ENCODE measurements at places on chromosomes 6 and 20. TPM values are rescaled to one million over a fixed set of nuclear protein-coding genes. Genes with fewer than 3 reads are reported as not detected.

DNA sequence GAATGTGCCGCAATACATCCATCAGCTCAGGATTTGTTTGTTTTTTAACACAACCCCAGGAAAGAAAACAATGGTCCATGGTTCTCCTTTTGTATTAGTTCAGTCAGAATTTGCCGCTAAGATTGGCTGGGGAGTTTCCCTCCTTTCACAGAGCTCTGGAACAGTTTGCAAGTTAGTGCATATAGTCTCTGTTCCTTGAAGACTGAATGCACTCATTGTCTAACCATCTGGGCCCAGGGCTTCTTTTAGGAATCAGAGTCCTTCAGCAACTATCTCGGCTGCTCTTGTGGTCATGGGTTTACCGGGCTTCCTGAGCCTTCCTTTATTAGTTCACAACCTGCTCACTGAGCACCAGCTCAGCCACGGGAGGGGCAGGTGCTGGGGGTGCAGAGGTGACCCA, 121.3 kb downstream of the SLC23A2 start:
- no peak for ATAC-seq

ECT2L gene
- total RNA-seq, result 0.50 TPM

DNA sequence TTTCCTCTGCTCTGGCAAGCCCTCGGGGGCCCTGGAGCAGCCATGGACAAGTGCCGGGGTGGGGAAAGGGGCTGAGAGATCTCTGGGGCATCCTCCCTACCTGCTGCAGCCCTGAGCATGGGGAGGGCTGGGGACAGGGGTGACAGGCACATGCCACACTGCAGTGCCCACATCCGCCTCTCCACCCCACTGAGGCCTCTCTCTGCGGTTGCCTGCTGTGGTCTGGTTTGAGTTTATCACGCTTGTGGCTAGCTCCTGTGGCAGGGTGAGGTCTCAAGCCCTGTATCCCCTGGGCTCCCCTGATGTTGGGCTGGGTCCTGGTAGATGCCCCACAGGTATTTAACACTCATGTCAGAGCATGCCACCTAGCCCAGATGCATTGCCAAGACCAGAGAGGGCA, 52.9 kb upstream of the MLN start:
- ATAC-seq, result no peak

DNA sequence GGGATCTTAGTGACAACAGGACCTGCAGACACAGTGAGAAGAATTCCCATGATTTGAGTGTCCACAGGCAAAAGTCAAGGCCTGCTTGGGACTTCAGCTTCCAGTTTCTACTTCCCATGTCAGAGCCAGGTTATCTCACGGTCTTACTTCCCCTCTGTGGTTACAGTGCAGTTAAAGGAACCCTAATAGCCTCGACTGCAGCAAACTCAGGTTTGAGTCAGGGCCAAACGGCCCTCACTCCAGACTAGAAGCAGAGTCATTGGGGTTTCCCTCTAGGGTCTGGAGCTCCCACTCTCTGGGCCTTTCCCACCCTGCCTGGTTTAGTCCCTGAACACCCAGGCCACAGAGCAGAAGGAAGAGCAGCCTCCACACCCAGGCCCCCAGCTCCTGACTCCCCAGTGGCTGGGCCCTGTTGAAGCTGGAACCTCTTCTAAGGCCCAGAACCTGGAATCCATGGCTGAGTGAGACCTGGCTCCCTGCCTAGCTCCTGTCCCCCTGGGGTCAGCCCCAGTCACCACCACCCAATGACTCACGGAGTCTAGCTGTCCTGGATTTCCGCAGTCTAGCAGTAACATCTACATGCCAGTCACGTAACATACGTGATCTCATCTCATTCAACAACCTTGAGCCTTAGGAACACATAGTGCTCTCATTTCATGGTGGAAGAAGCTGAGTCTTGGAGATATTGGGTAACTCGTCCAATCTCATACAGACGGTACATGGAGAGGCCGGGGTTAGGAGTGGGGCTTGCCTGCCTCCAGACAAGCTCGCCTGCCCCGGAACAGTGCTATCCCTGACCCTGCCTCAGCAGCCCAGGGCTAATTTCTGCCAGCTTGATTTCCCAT, 9.2 kb upstream of the GHRH start:
- no peak for ATAC-seq

GRCh38 chr6:100392423-100392822, 72.3 kb downstream of the SIM1 start:
- ATAC-seq, result no peak

DNA sequence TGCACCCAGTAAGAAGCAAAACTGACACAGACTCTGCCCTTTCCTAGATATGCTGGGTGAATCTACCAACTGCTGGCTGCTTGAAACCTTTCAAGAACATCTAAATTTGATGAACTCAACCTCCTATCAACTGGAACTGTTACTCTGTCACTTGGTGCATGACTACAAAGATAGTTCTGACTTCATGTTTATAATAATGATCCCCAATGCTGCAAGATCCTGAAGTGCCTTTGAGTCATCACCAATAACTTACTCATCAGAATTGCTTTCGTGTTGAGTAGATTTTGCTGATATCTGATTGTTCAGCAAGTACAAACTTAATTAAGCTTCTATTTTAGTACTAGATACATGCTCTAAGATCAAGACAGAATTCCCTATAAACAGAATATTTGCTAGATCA, 100.2 kb upstream of the ARMC2 start:
- ATAC-seq, result no peak

DNA sequence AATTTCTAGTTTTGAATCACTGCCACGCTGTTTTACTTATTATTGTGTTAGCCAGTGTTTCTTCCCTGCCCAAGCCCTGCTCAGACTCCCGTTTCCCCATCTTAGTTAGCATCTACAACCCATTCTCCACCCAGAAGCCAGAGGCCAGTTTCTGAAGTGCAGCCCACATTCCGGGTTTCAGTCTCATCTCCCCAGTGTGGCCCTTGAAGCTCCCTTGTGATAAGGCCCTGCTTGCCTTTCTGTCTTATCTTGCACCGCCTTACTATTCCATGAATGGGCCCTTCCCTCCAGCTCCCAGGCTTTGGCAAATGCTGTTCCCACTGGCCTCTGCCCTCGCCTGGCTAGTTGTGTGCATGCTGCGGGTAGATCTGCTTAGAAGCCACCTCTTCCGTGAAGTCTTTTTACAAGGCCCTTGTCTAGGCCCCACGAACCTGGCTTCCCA, 41.1 kb downstream of the TOX2 start:
- no peak for ATAC-seq

CGA gene
- not detected for total RNA-seq

DNA sequence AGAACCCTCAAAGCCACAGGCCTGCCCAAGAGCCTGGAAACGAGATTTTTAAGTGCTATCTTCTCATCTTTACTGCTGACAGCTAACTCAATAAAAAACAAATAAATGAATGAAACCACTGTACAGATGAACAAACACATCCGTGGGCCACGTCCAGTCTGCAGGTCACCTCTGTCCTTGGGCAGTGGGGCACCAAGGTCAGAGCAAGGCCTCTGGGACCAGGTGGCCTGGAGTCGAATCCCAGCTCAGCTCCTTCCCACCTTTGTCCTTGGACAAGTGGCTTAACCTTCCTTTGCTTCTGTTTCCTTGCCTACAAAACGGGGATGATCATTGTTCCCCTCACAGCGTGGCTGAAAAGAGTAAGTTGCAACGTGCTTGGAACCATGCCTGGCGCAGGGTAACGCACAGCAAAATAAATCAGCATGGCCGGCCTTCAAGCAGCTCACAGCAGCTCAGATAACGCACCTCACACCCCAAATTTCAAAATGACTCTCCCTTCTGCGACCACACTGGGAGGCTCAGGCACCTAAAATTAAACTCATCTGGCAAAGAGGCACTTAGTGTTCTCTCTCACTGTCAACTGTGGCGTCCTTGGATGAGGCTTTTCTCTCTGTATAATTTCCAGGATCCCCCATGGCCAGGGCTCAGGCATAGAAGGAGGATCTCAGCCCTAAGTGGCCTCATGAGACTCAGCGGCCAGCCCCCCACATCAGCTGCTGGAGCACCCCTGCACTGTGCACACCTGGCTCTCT, 35.7 kb downstream of the RRBP1 start:
- ATAC-seq, result no peak

DNA sequence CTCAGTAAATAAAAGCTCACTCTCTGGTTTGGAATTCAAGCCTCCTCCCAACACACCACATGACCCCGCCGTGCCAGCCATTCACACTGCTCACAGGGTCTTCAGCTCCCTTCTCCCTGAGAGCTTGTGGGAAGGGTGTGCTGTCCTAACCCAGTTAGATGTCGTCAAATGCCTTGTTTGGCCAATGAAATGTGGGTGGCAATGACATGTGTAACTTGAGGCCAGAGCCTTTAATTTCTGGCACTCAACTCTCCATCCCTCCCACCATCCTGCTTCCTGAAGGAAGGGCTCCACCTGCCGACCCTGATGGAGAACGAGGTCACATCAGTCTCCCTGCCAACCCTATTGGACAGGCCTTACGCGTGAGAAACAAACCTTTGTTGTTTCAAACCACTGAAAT, 224.5 kb upstream of the AGPAT4 start:
- peak; percentile 96 for ATAC-seq

DNA sequence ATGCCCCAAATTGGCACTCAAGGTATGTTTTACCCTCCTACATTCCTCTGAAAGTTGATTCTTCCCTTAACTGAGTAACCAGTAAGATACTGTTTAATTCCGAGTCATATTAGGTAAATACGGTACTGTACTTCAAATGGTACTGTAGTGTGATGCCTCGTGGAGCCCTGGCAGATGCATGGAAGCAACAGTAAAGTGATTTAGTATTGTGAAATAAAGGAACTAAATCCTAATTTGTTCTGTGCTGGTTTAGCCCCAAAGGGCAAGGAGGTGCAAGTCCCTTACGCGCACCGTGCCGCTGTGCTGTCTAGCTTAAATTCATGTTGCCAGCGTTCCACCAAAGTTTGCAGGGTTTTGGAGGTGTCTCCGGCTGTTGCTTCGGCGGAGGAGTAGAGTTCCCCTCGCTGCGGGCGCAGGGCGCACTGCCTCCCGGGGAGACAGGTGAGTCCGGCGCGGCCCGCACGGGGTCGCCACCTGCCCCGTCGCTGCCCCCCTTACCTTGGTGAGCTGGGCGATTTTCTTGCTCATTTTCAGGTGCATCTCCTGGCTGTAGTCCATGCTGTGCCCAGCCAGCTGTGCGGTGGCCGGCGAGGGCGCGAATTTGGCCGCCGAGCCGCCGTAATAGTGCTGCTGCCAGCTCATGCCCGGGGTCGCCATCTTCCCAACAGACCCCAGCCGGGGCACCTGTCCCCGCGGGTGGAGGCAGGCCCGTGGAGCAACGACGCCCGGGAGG, 655 bp downstream of the FAM184A start:
- ATAC-seq, result peak; percentile 8

PRICKLE4 gene
- 2.7 TPM for total RNA-seq

DNA sequence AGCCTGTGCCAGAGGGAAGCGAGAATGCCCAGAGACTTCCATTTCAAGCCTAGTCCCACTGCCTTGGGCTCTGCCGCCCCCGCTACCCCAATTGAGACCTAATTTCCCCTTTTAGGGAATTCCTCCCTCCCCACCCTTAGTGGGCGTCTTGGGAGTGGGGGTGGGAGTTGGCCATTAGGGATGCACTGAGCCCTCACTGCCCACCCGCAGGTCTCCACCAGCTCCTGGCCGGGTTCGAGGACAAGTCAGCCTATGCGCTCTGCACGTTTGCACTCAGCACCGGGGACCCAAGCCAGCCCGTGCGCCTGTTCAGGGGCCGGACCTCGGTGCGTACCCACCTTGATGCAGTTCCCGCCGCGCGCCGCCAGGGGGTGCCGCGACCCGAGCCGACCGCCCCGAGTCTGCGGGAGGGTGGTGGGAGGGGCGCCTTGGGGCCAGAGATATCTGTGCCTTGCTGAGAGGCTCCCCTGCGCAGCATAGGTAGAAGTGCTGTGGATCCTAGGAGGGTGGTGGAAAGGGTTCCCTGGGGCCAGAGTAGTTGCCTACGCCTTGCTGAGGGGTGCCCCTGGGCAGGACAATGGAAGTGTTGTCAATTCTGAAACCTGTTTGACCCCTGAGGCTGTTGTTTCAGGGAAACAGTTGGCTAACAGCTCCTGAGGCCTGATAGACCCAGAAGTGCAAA, 9.2 kb downstream of the ITPA start:
- peak; percentile 33 for ATAC-seq

DNA sequence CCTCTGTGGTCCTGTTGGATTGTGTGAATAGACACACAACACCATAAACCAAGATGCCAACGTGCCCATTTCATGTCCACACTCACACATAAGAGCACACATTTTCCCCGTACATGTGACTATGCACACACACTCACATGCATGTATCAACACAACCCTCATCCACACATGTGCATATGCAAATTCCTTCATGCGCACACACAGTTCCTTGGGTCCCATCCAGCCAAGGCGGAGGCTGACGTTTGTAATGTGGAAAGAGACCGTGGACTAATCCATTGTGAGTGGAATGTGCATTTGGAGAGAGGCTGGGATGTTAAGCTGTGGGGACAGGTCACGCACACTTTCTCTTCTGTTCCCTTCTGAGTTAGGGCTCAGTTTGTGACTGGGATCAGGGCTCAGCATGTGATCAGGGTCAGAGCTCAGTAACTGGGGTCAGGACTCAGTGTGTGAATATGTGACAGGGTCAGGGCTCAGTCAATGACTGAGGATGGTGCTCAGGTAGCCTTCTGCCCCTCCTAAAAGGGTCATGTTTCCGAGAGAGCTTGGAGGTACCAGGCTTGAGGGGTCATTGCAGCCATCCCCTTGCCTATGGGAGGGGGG, 628 bp upstream of the BPIFB2 start:
- ATAC-seq, result peak; percentile 77

GRCh38 chr6:106178900-106179299, 92.8 kb downstream of the PRDM1 start:
- ATAC-seq, result no peak

GRCh38 chr6:108559884-108560462, 744 bp upstream of the FOXO3 start:
- ATAC-seq, result peak; percentile 2
